Left ventricle myocardium superior (tissue), 1 donor: ENCODE measurements at places on chromosomes 1 and 21. TPM values are rescaled to one million over a fixed set of nuclear protein-coding genes. Genes with fewer than 3 reads are reported as not detected.

Gene LIPI
- not detected for total RNA-seq

Gene PLA2G4A
- 1.4 TPM for total RNA-seq

Gene SLC9C2
- not detected for total RNA-seq

- no peak for DNase-seq
Measured at GRCh38 chr1:79945391-79945790, 938.9 kb upstream of the ADGRL4 start.

DNA sequence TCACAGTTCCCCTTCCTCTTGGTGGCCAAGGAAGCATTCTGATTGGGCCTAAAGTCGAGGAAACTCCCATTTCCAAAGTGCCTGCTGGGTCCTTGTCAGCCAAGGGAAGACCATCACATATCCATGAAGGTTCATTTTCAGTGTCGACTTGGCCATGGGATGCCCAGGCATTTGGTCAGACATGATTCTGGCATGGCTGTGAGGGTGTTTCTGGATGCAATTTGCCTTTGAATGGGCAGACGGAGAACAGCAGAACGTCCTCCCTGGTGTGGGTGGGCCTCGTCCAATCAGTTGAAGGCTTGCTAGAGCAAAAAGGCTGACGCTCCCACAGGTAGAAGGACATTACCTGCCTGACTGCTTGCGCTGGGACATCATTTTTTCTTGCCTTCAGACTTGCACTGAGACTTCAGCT lies 48.3 kb upstream of the LBR start:
- DNase-seq: no peak

GRCh38 chr1:33685256-33685655 lies 178.6 kb upstream of the HMGB4 start:
- no peak for DNase-seq

GRCh38 chr1:111214884-111215283 lies 12.6 kb upstream of the CHI3L2 start:
- no peak for DNase-seq
